ENCODE measurements at places on chromosomes 3 and 15.

- DNase-seq: no peak
These were observed 12.2 kb downstream of the ERICH6 start for GRCh38 chr3:150691414-150692040.

DNA sequence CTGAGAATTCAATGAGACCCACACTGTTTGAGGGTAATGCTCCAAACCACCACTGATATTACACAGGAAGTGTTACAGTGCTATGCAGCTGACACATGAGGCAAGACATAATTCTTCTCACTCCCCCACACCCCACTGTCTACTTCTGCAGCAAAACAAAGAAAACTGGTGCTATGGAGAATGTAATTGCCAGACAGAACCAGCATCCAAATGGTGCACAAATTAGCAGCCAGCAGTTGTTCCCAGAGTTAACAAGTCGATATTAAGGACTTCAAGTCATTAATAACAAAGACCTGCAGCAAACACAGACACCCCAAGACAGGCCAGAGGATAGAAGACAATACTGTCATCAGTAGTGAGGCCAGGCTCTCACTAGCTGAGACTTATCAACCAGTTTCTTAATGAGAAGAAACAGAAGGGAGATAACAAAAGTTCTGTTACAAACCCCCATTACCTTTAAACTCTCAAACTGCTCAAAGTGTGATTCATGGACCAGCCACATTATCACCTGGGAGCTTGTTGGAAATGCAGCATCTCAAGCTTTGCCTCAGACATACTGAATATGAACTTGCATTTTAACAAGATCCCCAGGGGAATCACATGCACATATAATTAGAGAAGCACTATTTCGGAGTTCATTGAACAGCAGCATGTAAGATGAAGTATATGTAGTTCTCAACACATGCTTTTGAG is 58.7 kb upstream of the FNDC3B start:
- no peak for DNase-seq

DNA sequence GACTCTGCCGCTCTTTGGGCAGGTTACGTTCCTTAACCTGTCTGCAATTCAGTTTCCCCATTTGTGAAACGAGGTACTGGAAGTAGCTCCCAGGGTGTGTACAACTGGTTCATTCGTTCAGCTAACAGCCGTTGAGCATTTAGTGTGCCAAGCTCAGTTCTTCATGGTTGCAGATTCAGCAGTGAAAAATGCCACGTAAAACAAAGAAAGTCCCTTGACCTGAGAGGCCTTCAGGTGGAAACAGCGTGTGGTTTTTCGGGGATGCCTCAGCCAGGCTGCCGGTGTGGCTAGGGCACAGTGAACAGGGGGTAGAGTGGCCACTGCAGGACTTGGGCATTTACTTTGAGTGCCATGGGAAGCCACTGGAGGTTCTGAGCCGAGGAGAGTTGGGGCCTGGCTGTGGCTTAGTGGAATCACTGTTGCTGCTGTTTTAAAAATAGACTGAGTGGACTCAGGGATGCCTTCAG is 4.7 kb downstream of the SYNM start:
- no peak for DNase-seq

- no peak for DNase-seq
These were observed 153.1 kb downstream of the TNIK start for GRCh38 chr3:171307046-171307585.

GRCh38 chr3:28053759-28054158 is 187.7 kb upstream of the CMC1 start:
- DNase-seq: no peak

DNA sequence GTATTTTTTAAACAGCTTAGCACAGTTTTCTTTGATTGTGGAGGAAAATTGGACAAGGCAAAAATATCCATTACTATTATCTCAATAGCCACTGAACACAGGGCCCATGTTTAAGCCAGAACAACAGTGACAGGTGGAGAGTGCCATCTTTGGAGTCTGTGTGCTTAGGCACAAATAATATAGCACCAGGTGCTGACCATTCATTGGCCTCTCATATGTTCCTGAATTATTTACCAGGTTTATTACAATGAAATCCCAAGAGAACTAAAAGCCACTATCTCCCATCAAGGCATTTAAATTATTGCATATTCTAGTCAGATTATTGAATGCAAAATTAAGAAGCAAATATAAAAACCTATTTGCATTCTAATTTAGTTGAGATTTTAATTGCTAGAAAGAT is 39.6 kb downstream of the GPR156 start:
- DNase-seq: no peak

- no peak for DNase-seq
These were observed 40.6 kb upstream of the FLNB start for GRCh38 chr3:57967590-57967989.

- DNase-seq: no peak
These were observed 10.4 kb downstream of the PLA2G4D start for GRCh38 chr15:42083916-42084315.

DNA sequence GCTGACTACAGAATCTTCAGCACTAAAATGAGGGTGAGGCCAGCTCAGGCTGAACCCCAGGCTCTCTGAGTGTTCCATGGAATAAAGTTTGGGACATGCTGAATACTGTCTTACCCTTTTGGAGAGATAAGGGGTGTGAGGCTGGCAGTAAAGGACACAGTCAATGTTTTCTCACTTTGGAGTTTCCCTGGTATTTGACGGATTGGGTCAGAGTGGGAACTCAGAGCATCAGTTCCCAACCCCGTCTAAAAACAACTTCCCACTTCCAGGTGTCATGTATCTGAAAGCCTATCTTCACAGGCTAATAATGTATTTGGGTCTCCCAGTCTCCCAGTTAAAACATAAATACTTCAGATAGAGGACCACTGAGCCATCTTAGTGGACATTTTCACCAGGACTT is 180.7 kb downstream of the TLE3 start:
- DNase-seq: no peak

- DNase-seq: no peak
These were observed 19.9 kb upstream of the ARHGEF26 start for GRCh38 chr3:154101250-154101649.

- no peak for DNase-seq
These were observed 7.0 kb downstream of the GPR160 start for GRCh38 chr3:170044795-170045244.

GRCh38 chr15:44550256-44550655 is 13.3 kb downstream of the EIF3J start:
- no peak for DNase-seq

DNA sequence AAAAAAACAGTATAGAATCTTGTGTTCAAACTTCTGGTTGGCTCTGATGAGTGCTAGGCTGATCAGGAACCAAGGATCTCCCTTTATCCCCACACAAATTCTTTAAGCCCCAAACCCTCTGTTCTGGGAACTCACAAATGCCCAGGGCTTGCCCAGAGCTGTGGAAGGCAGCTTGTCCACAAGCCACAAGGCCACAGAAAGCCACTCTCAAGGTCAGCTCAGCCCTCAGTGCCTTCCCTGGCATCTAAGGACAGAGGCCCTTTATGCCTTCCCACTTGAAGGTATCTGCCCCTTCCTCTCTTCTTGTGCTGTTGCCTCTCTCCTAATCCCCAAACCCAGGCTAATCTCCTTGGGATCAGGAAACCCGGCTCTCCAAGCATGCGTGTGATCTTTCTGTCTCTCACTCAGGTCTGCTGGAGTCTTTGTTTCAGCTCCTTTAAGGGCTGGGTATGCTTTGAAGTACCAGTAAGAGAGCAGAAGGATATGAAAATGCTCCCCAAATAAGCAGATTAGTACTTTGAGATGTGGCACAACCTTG is 145.0 kb upstream of the TRIM42 start:
- no peak for DNase-seq
